Body of pancreas (tissue), 4 donors: ENCODE measurements at places on chromosomes 11 and 22.

GRCh38 chr11:11776714-11777113 is 65.1 kb upstream of the USP47 start:
- no peak for DNase-seq
- H3K4me3 ChIP-seq, result no peak overlapping the region
- no peaks in the 10 kb centered on the region for H3K4me1 ChIP-seq
- no peaks in the 10 kb centered on the region for H3K27me3 ChIP-seq
- H3K27ac ChIP-seq, result no peak overlapping the region

- no peak for DNase-seq
- no peak overlapping the region for H3K27ac ChIP-seq
- H3K36me3 ChIP-seq, result no peaks in the 10 kb centered on the region
- no peaks in the 10 kb centered on the region for H3K4me1 ChIP-seq
- H3K4me3 ChIP-seq, result no peak overlapping the region
These were observed 21.9 kb upstream of the GRIA4 start for GRCh38 chr11:105588001-105588400.

- H3K27me3 ChIP-seq, result no peaks in the 10 kb centered on the region
- H3K27ac ChIP-seq, result peak overlapping the region; percentile 80
- peaks cover 63% of the 10 kb centered on the region for H3K4me1 ChIP-seq
- H3K36me3 ChIP-seq, result no peaks in the 10 kb centered on the region
- peak; percentile 76 for DNase-seq
- no peak overlapping the region for H3K4me3 ChIP-seq
These were observed 98.2 kb upstream of the NNMT start for GRCh38 chr11:114197799-114198500.

- no peak for DNase-seq
- no peaks in the 10 kb centered on the region for H3K27me3 ChIP-seq
- H3K36me3 ChIP-seq, result no peaks in the 10 kb centered on the region
- no peak overlapping the region for H3K27ac ChIP-seq
- peaks cover 4% of the 10 kb centered on the region for H3K4me1 ChIP-seq
These were observed 75.4 kb downstream of the AASDHPPT start for GRCh38 chr11:106152824-106153223.
